Stimulated activated CD4-positive, alpha-beta T cell treated with anti-CD3 and anti-CD28 coated beads, Interleukin-12 subunit alpha, Interleukin-12 subunit beta, amount 100 ng/mL, for 48 hours (primary cell): ENCODE measurements at places on chromosomes 16 and 17.

GRCh38 chr16:2082171-2082982 lies 34.6 kb downstream of the TSC2 start:
- DNase-seq = no peak

DNA sequence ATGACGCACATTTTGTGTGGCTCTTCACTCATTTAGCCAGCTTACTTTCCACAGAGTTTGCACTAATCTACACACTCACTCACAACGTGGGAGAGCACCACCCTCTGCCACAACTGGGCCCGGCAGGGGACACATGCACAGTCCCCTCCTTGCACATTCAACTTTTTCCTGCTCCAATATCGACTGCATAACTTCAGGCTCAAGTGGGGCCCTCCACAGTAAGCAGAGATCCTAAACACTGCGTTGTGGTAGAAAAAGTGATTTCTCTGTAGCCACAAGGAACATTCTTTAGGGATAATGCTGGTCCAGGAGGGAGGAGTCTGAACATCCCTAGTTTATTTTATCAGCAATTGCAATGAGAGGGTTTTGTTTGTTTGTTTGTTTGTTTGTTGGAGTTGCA lies 40.0 kb downstream of the MRPS23 start:
- DNase-seq = no peak

DNA sequence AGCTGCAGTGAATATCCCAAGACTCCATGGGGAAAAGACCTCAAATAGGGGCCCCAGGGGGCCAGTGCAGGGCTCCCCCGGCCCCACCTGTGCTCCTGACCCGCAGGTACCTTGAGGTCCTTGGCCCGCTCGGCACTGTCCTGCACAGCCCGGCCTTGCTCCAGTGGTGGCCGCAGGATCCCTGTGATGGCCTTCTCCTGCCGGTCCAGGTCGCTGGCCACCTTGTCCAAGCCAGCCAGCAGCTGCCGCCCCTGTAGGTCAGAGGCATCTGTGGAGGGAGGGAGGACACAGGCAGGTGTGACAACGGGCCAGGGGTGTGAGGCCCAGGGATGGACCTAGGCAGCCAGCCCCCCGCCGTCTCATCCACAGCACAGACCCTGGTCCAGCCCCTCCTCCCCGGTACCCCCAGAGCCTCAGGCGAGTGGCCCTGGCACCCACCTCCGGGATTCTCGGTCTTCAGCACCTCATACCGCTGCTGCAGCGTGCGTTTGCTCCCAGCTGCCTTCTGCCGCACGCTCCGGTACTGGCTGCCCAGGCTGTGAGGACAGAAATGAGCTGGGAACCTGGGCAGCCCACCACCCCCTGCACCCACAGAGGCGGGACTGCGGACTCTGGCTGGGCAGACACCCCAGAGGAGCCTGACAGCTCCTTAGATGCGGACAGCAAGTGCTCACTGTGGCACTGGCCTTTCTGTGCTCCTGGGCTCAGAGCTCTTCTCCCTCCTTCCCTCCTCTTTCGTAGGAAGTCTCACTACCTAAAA lies 43.7 kb downstream of the PPL start:
- DNase-seq = no peak

- no peak for DNase-seq
These were observed 60.5 kb downstream of the RAP1GAP2 start for GRCh38 chr17:2856727-2857126.

GRCh38 chr17:49388290-49388640 lies 26.2 kb upstream of the ZNF652 start:
- no peak for DNase-seq

- no peak for DNase-seq
These were observed 112.0 kb downstream of the RPTOR start for GRCh38 chr17:80656590-80656989.

DNA sequence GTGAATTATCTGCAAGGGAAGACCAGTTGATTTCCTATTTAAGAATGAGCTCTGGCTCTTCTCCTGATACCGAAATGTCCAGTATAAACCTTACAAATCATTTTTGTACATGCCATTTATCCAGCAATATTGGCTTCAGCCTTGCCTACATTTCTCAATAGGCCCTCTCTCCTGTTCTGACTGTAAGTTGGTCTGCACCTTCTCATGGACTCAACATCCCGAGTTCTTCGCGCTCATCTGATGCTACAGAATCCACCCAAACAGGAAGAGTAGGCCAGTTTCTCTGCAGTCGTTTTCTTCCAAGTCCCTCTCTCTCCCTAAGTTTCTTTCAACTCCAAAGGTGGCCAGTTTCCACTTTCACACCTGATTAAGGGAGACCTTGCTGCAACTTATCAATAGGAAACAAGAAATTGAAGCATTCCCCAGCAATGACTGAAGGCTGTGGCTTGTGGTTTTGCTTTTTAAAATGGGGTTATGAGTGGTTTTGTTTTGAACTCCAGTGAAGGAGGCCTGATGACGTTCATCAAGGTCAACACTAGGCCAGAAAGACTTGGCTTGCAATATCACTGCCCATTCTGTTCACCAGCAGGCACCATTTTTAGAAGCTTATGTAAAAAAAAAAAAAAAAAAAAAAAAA lies 383.0 kb downstream of the MAF start:
- peak; percentile 12 for DNase-seq

DNA sequence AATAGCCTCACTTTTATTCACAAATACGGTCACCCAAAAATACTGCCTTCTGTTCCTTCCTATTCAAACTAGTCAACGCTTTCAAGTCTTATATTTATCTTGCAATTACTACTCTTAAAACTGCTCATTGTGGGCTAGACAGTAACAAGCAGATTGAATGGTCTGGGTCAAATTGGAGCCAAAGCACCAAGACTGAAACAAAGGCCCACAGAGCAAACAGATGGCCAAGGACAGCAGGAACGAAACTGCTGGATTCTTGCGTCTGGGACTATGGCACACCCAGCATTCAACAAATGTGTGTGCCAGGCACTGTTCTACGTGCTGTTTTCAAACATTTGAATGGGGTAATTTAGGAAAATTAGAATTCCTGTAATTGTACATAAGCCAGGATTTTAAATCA lies 250.1 kb upstream of the PSMD7 start:
- no peak for DNase-seq

DNA sequence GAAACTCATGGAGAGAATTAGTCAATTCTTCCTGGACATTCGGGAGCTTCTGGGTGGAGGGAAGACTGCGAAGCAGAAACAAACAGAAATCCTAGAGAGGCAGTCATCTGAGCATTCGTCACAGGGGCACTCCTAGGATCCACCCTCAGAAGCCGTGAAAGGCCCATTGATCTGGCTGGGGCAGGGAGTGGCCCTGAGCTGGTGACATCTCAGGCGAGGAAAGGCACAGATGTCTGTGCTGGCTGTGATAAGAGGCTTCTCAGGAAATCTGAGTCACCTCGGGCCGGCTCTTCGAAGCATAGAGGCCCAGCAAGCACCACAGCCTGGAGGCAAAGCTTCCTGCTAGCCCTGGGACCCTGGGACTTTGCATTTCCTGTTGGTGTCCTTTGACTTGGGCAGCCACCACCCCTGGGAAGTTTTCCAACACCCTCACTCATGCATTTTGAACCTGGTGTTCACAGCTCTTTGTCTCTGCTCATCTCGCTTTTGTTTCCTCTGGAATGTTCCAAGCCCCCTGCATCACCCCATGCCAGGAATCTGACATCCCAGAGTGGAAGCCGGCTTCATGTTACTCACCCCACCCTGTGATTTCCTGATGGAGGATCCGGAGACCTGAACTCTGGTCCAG lies 23.3 kb upstream of the CDRT4 start:
- no peak for DNase-seq

- DNase-seq = no peak
These were observed 30.9 kb upstream of the CDC42EP4 start for GRCh38 chr17:73342541-73343167.

- no peak for DNase-seq
These were observed 5.7 kb upstream of the STAT5A start for GRCh38 chr17:42282478-42283080.

DNA sequence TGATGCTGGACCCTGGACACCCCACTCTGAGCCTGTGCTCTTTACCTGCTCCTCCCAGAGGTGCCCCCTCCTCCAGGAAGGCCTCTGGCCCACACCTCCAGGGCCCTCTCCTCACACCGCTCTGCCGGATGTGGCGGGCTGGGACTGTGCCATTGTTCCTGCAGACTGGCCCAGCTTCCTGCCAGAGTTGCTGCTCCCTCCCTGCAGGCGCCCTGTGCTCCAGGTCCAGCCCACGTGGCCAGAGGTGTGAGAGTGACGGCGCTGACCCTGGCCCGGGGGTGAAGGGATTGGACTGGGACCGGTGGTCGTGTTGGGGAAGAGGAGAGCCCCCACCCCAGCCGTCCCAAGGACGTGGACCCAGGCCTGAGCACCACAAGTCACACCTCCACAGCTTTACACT lies 5.7 kb downstream of the E4F1 start:
- DNase-seq = no peak

- no peak for DNase-seq
These were observed 26.2 kb upstream of the RHBDL3 start for GRCh38 chr17:32239456-32239855.

DNA sequence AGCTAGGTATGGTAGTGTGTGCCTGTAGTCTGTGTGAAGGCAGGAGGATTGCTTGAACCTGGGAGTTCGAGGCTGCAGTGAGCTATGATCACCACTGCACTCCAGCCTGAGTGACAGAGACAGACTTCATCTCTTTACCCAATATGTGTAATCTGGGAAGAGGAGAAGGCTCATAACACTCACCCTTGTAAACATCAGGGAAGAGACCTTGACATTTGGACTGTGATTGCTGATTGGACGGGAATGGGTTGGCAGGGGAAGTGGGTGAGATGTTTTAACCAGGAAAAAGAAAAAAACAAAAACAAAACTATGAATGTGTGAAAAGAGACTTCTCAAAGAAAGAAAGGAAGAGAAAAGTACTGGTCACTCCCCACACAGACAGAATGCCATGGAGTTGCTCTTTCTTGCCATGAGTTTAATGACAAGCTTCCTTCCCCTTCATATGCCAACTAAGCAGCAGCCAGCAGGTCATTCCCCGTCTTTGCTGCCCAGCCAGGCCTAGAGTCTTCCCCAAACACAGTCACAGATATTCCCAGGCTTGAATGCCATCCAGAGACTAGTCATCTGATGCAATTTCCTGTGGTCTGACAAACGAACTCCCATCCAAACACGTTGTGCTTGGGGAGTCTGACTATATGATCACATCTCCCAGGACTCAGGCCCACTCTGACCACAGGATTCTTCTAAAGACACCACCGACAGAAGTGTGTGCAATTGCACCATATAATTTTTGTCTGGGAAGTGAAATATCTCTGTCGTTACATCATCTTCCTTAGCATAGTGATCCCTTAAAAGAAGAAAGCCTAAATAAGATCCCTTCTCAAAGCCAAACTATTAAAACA lies 3.6 kb upstream of the XAF1 start:
- DNase-seq = no peak

- no peak for DNase-seq
These were observed 12.5 kb upstream of the GP1BA start for GRCh38 chr17:4919511-4920047.

DNA sequence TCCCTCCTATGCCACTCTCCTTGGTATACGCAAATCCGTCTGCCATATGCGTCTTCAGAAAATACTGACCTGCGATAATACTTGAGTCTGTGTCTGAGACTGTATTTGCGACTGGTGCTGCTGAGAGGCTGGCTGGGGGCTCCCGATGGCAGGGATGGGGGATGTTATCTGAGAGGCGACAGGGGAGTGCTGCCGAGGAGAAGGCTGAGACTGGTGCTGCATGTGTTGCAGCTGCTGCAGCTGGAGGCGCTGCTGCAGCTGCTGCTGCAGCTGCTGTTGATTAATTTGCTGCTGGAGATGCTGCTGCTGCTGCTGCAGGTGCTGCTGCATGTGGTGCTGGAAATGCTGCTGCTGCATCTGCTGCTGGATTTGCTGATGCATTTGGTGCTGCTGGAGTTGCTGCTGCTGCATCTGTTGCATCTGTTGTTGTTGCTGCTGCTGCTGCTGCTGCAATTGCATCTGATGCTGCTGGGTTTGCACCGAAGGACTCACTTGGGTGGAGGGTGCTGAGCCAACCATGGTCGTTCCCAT lies 107.7 kb downstream of the TOX3 start:
- DNase-seq = no peak

DNA sequence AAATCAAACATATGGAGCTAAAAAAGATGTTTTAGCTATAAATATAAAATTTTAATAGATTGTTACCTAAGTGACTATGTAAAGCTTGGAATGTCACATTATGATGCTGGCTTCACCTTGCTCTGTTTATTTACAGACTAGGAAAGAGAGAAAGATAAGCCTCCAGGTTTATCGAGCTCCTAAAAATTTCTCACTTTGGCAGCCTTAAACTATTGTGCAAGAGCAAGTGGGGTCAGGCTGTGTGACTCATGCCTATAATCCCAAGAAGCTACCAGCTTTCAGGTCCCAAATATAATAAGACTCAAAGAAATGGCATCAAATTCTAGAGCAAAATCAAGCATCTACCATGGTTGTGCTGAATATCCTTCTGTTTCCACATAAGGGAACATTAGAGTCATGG lies 34.3 kb upstream of the PRSS54 start:
- DNase-seq = no peak

DNA sequence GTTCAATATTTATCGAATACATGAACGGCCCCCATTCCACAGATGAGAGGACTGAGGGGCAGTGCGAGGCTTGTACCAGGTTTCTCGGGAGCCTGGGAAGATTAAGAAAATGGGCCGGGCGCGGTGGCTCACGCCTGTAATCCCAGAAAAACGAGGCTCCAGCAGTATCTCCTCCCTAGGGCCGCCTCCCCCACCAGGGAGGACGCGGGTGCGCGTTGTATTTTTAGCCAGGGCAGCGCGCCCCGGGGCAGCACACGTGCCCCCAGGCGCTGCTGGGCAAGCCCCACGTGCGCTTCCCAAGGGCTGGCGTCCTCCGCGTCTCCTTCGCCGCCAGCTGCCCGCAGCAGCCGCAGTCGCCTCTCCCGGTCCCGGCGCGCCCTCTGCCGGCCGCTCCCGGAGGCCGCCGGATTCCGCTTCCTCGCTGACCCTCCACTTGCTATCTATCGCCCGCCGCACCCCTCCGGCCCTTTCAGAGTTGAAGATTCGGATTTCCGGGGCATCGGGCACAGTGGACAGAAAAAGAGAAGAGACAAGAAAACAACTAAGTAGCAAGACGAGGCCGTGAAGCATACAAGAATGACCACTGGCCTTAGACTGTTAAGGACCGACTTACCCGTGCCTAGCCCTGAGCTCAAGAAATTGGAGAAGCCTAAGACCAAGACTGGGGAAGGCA lies 1.9 kb upstream of the YBX2 start:
- no peak for DNase-seq

- DNase-seq = no peak
These were observed 551.2 kb upstream of the CA10 start for GRCh38 chr17:52709724-52710123.

- no peak for DNase-seq
These were observed 857 bp upstream of the STAT5A start for GRCh38 chr17:42287305-42287976.

GRCh38 chr16:86243123-86243473 lies 267.2 kb upstream of the FOXF1 start:
- DNase-seq = no peak
